NCI-H1930 (cell line): ENCODE measurements at places on chromosomes 12 and 14.
A peak's percentile ranks its signal among the peaks of the same experiment; 100 is the strongest.

GRCh38 chr14:23160924-23161522 is 22.4 kb downstream of the SLC7A8 start:
- DNase-seq: no peak

DNA sequence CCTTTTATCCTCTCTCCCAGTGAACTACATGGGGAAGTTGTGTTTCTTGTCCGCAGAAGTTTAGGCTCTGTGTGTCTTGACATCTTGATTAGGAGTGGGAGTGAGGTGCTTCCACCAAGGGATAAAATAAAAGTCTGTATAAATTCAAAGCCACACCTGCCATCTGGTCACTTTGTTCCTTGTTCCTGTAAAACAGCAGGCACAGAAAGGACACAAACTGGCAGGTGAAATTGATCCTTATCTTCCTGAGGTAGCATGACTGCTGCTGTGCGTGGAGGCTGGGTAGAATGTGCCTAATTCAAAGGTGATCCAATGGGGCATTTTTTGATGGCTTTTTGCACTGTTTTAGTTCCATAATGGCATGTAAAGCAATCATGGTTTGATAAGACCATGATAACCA is 104.3 kb upstream of the KITLG start:
- no peak for DNase-seq

DNA sequence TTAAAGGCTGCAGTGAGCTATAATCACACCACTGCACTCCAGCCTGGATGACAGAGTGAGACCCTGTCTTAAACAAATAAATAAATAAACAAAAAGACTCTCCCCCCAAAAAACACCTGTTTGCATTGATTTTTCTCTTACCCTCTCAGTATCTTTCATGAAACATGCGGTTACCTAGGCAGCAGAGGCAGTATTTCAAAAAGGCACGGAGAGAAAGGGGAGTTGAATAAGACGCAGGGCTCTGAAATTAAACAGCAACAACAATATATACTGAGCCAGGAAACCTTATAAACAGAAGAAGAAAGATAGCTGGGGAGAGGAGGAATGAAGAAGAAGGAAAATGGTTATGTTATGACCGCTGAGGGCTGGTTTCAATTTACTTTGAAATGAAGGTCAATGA is 277.6 kb downstream of the BTG1 start:
- DNase-seq: no peak

DNA sequence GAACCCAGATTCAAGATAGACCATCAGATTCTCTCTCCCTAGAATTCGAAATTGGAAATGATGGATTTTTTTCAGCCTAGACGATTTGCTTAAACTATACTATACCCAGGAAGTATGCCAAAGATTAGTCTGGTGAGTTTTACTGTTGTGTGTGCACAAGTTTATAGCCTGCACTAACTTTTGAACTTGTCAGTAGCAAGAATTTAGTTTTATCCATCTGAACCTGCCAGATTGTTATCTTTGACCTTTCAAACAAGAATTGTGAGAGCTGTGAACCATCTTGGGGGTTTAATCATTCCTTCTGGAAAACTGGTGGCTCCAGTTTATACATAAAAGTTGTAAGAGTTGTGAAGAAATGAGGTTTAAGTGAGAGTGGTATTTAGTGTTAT is 243.5 kb upstream of the DAAM1 start:
- DNase-seq: no peak

DNA sequence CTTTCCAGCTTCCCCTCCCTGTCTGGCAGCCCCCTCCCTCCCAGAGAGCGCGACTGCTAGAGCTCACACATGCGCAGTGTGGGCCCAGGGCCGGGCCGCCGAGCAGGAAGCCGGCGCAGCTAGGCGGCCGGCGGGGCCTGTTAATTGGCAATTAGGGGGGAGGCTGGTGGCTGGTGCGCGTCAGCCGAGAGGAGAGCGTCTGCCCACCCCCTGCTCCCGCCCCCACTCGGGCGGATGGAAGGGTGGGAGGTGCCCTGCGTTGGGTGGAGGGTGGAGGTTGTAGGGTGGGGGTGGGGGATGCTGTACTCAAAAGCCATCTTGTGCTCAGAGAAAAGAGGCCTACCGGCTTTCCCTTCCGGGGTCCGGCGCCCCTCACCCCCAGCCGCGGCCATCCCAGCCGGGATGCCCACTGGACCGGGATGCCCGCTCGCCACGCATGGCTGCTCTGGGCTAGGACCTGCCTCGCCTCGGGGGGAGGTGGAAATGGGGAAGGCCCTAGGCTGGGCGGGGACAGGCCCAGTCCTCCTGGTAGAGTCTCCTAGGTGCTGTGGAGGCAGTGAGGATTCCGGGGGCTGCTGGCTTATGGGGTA is 9.2 kb downstream of the HOXC8 start:
- DNase-seq: peak; percentile 22

DNA sequence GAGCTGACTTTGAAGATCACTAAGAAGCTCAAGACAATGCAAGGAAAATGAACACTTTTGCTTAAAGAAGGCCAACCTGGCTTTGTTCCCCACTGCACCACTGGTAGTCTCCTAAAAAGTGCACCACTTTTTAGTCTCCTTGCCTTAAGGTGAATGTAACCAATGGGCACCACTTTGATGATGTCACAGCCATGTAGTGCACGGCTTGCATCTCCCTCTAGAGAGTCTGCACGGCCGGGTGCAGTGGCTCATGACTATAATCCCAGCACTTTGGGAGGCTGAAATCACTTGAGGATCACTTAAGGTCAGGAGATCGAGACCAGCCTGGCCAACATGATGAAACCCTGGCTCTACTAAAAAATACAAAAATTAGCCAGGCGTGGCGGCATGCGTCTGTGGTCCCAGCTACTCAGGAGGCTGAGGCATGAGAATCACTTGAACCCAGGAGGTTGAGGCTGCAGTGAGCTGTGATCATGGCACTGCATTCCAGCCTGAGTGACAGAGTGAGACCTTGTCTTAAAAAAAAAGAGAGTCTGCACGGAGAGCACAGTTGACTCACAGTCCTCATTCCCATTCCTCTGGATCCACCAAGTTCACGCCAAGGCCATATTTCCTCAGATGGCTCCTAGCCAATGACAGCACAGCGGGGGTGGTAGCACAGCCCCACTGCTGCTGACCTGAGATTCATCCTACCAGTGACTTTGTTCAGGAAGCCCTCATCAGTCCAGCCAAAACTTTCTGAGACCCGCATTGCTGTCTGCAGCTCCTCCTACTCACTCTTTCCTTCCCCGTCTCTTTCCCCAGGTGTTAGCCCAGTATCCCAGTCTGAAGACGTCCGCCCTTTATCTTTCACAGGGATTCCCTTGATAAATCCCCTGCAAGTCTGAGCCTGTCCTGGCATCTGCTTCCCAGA is 16.5 kb upstream of the IFT81 start:
- DNase-seq: no peak

- no peak for DNase-seq
Observed at GRCh38 chr12:28223858-28224257, 33.6 kb downstream of the CCDC91 start.

GRCh38 chr12:4133636-4134447 is 139.7 kb upstream of the CCND2 start:
- DNase-seq: no peak

DNA sequence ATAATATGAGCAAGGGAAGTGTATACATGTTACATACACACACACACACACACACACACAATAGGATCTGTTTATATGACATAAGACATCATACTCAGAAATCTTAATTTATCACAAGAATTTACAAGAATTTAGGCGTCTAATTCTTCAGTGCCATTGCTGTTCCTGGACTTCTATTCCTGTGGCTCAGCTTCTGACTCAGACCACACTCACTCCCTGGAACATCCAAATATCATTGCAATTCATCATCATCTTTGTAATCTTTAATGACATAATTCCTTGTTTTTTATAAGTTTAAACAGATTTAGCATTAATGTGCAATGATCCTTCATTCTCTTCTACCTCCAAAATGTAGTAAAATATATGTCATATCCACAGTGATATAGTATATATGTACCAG is 544.2 kb downstream of the FOXG1 start:
- DNase-seq: no peak

GRCh38 chr14:85601246-85601645 is 71.3 kb downstream of the FLRT2 start:
- DNase-seq: peak; percentile 23

GRCh38 chr12:93785249-93786010 is 108.3 kb downstream of the CRADD start:
- no peak for DNase-seq

DNA sequence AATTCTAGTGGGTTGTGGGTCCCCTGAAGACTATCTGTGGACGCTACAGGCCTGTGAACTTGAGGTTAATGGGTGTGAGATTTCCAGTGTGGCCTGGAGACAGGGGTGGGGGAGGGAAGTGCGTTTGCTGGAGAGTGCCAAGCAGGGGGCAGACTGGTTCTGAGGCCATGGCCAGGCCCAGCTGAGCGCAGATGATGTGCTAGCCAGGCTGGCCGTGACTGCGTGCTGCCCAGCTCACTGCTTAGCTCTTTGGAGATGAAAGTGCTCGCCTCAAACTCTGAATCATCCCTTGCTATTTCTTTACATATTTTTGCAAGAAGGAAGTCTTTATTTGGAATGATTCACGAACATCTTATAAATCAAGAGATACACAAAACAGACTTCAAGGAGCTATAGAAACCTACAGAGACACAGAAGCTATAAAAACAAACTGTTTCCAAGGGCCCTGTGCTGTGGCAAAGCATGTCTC is 75.2 kb upstream of the PLEKHG3 start:
- no peak for DNase-seq

DNA sequence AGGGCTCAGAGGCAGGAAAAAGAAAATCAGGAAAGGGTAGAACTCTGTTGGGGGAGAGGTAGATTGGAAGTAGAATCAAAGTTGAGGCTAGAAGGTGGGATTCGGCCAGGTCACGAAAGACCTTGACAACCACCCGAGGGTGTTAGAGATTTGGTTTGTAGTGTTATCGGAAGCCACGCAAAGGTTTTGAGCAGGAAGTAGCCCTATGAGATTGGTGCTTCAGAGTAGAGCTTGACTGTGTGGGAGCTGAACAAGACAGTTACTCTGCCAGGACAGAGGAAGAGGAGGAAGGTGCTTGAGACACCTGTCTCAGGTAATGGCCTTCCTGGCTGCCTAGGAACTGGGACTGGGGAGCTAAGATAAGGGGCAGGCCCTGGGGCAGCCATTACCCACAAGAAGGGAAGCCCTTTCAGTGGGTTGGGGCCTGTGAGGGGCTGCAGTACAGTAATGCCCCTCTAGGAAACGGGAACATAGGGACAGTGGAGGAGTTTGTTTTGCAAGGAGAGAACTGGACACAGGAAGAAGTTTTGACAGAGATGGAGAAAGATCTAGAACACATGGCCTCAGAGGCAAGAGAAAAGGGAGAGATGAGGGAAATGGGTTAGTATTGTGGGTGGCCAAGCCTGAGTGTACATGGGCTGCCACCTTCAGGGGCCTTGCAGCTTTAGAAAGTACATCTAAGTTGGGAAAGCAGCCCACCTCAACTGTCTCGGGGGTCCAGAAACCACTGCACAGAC is 73.5 kb downstream of the RIN3 start:
- DNase-seq: no peak

DNA sequence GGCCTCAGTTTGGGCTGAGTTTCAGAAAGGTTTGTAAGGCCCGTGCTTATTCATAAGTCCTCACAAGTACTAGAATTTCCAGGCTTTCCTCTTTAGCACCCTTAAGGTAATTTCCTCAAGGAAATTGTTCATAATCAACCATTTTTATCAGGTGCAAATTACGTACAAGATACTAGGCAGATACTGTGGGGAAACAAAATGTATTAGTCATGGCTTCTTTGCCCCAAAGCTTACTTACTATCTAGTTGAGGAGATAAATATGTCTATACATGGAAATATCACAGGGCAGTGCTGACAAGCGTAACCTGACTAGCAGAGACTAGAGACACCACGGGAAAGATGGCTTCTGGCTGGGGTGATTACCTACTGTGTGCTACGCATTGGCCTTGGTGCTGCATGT is 22.5 kb downstream of the MAX start:
- DNase-seq: no peak

DNA sequence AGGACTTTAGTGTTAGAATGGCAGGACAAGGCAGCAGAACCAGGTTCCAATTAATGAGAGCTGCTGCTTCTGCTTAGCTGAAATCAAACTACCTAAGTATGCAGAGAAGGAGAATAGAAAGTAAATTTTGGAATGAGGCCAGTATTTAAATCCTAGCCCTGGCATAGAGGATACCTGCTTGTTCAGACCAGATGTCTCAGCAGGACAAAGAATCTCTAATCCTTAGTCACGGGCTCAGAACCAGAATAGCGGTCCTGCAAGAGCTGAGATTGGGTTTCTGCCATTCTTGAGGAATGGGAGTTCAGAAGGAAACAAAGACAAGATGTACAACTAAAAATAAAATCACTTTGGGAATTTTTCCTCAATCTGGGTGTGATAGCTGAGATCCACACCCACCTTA is 550.8 kb upstream of the TMEM132C start:
- DNase-seq: no peak

GRCh38 chr12:123388177-123388950 is 4.4 kb downstream of the KMT5A start:
- DNase-seq: peak; percentile 26

- no peak for DNase-seq
Observed at GRCh38 chr12:18071336-18071735, 18.7 kb downstream of the RERGL start.

- no peak for DNase-seq
Observed at GRCh38 chr14:51573607-51574006, 78.1 kb upstream of the FRMD6 start.

GRCh38 chr12:3965046-3965445 is 91.8 kb upstream of the PARP11 start:
- no peak for DNase-seq

DNA sequence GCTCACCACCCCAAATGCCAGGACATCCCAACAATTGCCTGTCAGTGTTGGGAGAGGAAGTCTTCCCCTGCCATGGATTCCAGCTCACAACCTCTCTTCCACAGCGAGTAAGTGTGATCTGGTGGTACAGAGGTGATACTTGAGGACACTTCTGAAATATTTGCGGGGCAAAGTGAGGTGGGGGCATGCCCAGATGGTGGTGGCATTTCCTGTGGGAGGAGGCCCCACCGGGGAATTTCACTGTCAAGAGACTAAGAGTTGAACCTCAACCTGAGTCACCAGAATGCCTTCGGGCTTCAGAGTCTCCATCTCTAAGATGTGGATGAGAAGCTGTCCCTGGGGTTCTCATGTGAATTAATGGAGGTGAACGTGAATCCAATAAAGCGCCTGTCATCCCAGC is 122.3 kb upstream of the RFLNA start:
- no peak for DNase-seq

- DNase-seq: no peak
Observed at GRCh38 chr12:4135919-4136605, 137.5 kb upstream of the CCND2 start.

DNA sequence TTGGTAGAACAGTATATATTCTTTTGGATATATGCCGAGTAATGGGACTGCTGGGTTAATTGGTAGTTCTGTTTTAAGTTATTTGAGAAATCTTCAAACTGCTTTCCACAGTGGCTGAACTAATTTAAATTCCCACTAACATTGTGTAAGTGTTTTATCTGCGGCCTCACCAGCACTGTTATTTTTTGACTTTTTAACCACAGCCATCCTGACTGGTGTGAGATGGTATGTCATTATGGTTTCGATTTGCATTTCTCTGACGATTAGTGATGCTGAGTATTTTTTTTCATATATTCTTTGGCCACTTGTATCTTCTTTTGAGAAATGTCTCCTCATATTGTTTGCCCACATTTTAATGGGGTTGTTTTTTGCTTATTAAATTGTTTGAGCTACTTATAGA is 357.4 kb downstream of the C12orf50 start:
- DNase-seq: no peak

GRCh38 chr12:87332987-87333726 is 696.0 kb downstream of the C12orf50 start:
- no peak for DNase-seq
